Sigmoid colon (tissue), 7 donors: ENCODE measurements at places on chromosomes 5 and 9. TPM values are rescaled to one million over a fixed set of nuclear protein-coding genes. Genes with fewer than 3 reads are reported as not detected.

The DCAF10 gene
- 38.7 TPM for total RNA-seq

The OR1J2 gene
- total RNA-seq, result not detected

DNA sequence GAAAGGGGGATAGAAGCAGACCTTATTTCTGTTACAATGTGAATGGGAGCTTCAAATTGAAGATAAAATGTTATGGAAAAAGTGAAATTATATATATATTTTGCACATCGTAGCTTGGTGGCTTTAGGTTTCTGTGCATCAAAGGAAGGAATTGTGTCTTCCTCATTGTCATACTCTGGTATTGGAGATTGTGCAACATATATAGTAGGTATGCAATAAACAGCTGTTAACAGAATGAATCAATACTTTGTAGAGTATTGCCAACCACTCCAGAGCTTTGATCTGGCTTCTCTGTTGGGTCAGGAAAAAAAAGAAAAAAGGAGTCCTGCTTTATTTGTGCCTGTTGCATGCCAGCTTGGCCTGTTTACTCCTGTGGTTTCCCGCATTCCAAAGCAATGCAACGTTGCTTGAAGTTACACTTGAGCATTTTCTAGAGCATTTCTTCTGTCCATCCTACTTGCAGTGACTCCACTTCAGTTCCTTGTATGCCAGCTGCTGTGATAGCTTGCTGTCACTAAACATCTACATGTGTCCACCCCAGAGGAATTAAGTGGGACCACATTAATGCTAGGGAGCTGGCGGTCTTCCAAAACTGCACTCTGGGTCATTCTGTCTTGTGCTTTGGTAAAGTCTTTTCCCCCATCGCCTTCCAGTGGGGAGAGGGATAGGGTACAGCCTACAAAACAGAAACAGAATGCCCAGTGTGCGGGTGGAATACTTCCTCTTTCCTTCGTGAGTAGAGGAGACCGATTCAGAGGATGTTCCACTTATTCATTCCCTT lies 62.0 kb upstream of the MEF2C start:
- DNase-seq, result no peak

GRCh38 chr9:122355336-122355875 lies 15.4 kb upstream of the PTGS1 start:
- no peak for DNase-seq

- DNase-seq, result no peak
Measured at GRCh38 chr5:135868681-135869080, 27.0 kb downstream of the IL9 start.

DNA sequence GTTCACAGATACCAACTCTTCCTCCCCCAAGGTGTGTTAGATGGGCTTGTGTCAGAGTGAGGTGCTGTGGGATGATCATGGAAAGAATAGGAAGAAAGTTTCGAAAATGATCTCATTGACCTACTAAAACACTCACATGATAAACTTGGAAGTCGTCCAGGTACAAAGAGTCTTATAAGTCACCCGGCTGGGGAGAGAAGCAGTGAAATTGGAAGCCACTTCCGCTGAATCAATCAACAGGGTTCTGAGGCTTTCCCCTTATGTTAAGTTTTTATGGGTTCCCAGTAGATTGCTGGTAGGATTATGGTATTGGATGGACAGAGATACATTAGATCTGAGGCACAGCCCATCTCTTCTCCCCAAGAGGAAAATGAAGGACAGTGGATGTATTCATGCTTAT lies 218.8 kb upstream of the MSX2 start:
- DNase-seq, result no peak

DNA sequence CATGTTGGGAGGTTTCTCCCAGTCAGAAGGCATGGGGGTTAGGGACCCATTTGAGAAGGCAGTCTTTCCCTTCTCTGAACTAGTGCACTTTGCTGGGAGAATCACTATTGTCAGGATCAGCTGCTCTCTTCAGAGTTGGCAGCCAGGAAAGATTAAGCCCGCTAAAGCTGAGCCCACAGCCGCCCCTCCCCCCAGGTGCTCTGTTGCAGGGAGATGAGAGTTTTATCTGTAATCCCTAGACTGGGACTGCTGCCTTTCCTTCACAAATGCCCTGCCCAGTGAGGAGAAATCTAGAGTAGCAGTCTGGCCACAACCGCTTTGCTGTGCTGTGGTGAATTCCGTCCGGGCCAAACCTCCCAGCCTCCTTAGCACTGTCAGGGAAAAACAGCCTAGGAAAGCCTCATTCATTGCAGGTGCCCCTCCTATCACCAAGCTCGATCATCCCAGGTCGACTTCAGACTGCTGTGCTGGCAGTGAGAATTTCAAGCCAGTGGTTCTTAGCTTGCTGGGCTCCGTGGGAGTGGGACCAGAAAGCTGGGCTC lies 69.8 kb downstream of the CNTLN start:
- no peak for DNase-seq

DNA sequence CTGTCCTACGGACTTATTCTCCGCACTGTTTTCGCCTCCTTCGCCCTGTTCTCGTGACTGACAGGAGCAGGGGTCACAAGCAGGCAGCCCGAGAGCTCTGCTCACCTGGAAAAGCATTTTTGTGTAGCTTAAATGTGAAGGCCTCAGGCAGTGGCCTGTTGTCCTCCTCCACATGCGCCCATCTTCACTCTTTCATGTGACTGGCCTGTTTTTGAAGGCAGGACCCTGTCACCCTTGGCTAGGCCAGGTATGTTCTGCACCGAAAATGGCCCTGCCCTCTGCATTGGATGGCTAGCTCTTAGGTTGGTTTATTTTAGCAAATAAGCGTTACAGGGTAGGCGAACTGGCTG lies 614 bp upstream of the CPLANE1 start:
- peak; percentile 64 for DNase-seq

- DNase-seq, result no peak
Measured at GRCh38 chr9:111118256-111118948, 80.1 kb upstream of the LPAR1 start.

DNA sequence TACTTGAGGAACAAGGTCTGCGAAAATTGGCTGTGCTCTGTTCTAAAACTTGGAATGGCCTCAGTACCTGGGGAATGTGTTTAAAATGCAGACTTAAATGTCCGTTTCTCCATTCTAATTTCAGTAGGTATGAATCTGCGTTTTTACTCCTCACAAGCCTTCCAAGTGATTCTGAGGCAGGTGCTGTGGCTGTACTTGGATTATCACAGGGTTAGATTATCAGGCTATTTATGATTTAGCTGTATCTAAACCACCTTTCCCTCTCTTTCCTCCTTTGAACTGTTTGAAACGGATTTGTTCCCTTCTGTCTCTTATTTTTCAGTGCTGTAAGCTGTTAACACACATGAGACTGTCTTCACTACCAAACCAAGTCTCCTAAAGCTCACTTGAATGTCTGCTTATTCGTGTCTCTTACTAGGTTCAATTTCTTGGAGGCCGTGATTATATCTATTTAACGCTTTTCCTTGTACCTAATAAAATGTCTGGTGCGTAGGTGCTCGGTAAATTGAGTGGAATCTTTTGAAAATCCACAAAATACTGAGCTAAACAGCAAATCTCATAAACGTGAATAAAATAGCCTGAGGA lies 714 bp upstream of the CETN3 start:
- no peak for DNase-seq

GRCh38 chr9:127634698-127635097 lies 22.6 kb downstream of the STXBP1 start:
- DNase-seq, result no peak

DNA sequence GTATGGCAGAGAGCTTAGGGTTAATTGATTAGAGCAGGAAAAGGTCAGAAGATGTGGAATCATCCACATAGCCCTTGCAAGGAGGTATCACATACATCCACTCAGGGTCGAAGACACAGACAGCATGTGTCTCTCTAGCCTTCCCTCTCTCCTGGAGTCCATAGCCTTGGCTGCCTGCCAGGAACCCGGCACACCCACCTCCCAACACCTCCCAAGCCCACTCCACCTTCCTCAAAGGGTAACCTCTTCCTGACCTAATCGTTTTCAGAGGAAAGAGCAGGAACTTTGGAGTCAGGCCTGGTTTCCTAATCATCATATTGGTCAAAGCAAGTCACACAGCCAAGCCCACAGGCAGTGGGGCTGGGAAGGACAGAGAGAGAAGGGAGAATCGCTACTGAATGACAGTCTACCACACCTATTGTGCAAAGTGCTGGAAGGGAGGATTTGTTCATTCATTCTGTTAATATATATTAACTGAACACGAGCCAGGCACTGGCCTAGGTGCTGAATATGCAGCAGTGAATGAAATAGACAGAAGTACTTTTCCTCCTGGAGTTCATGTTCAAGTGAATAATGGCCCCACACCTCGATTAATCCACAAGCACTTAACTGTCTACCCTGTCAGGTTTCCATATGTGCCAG lies 107.8 kb downstream of the KCNIP1 start:
- DNase-seq, result no peak

DNA sequence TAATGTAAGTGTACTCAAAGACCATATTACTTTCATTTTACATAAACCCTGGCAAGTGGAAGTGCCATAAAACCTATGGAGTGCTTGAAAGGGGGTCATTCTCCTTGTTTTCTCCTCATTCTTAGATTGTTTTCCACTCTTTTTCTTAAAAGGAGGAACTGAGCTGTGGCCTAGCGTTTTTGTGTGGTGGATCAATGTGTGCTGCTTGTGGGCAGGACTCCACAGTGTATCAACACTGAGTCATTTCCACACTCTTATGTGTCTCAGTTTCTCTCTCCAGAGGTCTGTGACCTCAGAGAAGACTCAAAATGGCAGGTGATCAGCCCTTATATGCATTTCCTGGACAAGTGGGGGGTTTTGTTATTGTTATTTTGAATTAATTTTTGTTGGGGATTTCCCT lies 516.1 kb upstream of the CDH10 start:
- no peak for DNase-seq

GRCh38 chr5:178420354-178420781 lies 169.8 kb downstream of the COL23A1 start:
- no peak for DNase-seq

- DNase-seq, result no peak
Measured at GRCh38 chr9:72292256-72292682, 72.7 kb downstream of the ZFAND5 start.

DNA sequence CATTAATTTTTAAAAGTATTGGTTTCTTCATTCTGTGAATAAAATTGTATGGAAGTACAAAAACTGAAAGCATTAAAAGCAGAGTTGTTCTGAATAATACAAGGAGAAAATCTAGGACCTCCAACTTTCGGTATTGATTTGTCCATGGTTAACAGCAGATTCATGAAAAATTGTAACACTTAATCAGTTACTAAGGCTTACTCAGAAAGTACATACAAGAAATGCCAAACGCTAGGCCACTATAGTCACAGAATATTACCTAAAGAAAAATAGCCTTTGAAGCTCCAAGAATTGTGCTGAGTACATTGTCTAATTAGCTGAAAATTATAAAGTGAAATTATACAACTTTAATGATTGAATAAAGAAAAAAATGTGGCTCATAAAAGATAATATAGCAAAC lies 271.7 kb downstream of the PTPRD start:
- DNase-seq, result no peak

GRCh38 chr9:91664663-91665062 lies 241.0 kb upstream of the NFIL3 start:
- DNase-seq, result no peak

DNA sequence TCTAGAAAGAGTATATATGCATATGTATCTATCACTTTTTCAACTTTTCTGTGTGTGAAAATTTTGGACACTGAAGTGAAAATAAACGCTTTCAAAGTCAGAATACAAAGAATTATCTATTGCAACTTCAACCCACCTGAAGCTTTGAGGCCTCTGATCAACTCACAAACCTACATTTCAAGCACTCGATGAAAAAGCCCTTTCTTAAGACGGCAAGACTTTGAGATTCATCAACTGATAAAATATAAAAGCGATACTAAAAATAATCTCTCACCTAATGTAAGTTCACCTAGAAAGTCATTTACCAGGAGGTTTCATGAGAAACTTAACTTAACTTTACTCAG lies 1.2 kb downstream of the GOLPH3 start:
- DNase-seq, result no peak
